Activated CD4-positive, alpha-beta T cell treated with anti-CD3 and anti-CD28 coated beads, Interleukin-2, amount 50 U/mL, for 1 hour (primary cell): ENCODE measurements at places on chromosomes 2 and 18.
A peak's percentile ranks its signal among the peaks of the same experiment; 100 is the strongest.

- DNase-seq, result no peak
These were observed 125.3 kb downstream of the ZNF516 start for GRCh38 chr18:76369791-76370190.

DNA sequence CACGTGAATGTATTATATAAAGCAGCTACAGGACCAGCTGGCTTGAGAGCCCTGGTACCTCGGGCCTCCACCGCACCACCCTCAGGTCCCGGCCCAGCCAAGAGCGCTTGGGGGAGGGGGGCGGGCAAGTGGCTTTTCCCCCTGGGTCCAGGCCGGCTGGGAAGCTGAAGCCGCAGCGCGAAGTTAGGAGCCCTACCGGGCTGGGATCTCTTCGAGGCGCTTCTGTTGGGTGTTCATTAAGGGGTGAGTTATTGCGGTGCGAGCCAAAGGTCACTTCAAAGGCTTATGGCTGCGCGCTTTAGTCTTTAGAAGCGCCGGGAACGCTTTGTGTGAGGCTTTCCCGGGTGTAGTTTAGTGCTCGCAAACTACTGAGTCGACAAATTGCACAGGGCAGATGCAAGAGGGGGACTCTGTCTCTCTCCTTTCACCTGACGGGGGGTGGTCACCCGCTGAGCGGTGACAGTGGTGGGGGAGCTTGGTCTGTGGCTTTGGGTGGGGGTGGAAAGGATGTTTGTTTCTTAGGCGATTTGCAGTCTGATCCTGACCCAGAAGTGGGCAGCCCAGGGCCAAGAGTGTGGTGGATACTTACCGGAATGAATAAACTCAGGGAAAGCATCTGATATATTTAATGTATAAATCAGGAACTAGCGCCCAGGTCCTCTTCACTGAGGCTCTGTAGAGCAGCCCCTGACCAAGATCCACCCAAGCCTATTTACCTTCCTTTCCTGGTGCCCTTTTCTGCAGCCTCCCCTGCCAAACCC lies 6.0 kb downstream of the HOXD3 start:
- no peak for DNase-seq

DNA sequence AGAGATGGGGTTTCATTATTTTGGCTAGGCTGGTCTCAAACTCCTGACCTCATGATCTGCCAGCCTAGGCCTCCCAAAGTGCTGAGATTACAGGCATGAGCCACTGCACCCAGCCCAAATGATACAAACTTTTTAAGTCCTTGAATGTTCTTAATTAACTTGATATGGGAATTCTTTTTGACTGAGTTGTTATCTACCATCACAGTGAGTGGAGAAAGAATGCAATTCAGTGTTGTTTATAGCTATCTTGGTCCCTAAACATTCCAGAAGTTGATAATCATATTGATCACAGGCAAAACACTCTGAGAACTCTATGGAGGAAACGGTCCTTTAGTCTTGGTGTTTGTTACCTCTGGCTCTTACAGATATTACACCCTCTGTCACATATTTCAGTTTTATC lies 1072.5 kb downstream of the SUCLG1 start:
- DNase-seq, result no peak

DNA sequence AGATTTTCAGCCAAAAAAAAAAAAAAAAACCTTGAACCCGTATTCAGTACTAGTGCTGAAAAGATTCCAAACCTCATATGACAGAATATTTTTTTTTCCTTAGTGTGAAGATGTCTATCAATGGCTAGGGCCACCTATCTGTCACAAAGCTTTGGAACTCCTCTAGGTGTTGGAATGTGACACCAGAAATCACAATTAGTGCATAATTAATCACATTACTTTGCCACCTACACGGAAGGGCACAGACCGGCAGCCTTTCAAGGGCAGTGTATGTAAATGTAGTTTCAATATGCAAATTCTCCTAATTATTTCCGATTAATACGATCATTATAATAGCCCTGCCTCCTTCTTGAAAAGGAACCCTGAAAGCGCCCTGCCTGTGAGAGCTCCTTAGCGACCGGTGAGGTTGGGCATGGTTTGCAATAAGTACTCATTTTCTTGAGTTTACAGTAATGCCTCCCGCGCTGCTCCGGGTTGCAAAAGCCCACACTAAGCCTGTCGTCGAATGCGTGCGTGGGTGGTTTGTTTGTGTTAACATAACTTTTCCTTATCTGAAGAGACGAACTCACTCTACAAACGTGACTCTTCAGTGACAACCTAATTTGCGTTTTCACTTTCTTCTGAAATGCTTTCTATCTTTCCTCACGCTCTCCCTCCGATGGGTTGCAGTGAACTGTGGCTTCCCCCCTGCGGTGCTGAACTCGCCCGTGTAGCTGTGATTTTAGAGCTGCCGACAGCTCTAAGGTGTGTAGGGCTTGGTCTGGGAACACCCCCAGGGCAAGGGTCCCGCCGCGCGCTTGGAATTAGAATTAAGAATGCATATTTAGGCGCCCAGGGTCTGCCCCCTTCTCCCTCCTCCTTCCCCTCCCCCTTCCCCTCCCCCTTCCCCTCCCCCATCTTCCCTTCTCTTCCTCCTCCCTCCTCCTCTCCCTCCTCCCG lies 765 bp upstream of the ID2 start:
- peak; percentile 51 for DNase-seq

DNA sequence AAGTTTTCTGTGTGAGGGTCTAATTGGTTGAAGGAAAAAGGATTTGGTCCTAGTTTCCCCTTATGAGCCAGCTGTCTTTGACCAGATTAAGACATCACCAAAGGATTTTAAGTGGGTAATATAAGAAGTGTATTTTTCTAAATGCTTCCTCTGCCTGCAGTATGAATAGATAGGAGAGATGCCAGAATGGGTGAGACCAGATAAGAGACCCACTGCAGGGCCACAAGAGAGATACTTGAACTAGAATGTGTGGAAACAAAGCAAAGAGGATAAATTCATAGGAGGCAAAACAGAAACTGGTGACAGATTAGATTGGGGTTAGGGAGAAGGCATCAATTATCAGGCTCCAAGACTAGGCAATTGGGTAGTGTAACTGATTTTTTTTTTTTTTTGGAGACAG lies 1.1 kb upstream of the HDHD2 start:
- no peak for DNase-seq

GRCh38 chr2:174581491-174581890 lies 16.1 kb downstream of the WIPF1 start:
- no peak for DNase-seq

GRCh38 chr18:79374408-79375171 lies 21.1 kb upstream of the NFATC1 start:
- DNase-seq, result no peak

DNA sequence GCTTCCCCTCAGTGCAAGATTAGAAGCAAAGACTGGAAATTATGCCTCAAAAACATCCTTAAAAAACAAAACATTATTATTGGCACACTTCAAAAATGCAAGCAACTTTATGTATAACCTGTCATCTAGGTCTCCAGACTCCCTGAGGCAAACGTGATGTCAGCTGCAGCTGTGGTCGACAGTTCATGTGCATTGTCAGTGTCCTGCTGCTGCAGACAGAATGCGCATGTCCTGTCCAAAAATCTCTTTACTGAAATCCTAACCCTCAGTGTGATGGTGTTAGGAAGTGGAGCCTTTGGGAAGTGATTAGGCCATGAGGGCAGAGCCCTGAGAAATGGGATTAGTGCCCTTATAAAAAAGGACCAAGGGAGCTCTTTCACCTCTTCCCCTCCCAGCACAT lies 126.9 kb downstream of the CYRIA start:
- no peak for DNase-seq

DNA sequence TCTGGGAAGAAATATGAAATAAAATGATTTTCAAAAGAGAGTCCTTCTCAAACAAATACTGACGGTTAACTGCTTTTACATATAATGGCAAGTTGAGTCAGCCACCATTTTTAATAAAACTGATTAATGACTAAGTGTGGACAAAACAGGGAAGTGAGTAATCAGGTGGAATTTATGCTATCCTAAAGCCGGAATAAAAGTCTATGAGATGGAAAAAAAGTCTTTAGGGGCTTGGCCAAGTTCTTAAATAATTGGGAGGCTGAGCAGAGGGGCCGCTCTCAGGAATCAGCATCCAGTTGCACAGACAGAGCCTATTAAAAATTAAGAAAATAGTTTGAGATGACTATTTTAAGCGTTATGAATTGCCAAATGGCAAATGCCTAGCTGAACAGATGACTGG lies 58.6 kb upstream of the AFF3 start:
- no peak for DNase-seq

- no peak for DNase-seq
These were observed 228.5 kb downstream of the TTC32 start for GRCh38 chr2:19673213-19673791.

DNA sequence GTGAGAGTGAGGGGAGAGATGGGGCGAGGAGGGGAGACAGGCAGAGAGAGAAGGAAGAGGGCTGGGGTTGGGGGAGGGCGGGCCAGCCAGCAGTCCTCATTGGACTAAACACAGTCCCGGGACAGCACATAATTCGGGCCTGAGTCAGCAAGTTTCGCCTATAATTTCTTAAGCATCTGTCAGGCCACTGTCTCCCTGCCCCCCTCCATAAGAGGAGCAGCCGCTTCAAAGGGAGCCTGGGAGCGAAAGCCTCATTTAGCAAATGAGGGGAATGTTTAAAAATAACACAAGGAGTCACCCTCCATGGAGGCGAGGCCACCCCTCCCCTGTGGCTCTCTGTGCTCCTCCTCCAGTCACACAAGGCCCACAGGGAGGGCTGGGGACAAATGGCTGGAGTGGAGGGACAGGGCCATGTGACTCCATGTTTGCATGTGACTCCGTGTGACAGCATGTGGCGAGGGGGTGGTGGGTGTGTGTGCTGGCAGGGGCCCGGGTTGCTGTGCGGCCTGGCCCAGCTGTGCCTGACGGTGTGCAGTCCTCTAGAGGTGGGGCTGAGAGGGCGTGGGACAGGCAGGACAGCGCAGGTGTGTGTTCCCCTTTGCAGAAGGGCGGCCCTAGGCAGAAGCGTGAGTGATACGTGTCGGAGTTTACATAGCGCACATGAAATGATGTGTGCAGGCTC lies 162.4 kb downstream of the CELF4 start:
- no peak for DNase-seq

DNA sequence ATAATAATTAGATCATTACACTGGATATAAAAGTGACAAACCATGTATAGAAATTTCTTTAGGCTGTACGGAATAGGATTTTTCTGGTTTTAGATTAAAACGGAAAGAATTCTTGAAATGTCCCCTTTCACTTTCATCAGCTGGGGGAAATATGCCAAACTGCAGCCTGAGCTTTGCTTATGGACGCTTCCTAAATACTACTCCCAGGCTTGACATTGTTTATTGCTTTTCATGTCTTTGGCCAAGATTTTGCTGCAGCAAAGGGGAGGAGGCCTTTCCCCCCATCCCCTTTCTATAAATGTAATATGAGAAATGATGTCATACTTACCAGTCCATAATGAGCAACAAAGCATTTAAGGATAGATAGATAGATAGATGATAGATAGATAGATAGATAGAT lies 158.4 kb downstream of the MAP2 start:
- DNase-seq, result no peak

- DNase-seq, result no peak
These were observed 10.5 kb upstream of the IKZF2 start for GRCh38 chr2:213161759-213162515.
